ENCODE measurements at places on chromosomes 5 and 9.

GRCh38 chr5:58582803-58583491, at the start of gene RAB3C:
Gene RAB3C (plus strand): TSS chr5:58583075. CDS start chr5:58583209, 134 bp downstream.
- peak; percentile 86 for DNase-seq

DNA sequence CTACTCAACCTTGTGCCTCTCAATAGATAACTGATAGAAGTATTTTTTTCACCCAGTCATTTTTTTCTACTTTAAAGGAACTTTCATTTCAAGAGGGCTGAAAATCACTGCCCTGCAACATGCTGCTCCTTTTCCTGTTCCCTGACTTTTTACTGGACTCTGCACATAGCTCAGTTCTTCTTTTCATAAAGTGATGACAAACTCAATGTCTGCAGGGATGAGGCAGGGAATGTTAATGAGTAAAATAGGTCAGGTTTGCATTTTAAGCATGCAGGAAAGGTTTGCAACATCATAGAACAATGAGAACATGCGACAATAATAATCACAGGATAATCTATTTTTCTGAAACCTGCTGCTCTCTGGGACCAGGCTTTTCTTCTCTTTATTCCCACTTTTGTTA, 172.2 kb upstream of the SGCD start:
- no peak for DNase-seq

GRCh38 chr9:76558465-76558864, 99.5 kb downstream of the GCNT1 start:
- no peak for DNase-seq

DNA sequence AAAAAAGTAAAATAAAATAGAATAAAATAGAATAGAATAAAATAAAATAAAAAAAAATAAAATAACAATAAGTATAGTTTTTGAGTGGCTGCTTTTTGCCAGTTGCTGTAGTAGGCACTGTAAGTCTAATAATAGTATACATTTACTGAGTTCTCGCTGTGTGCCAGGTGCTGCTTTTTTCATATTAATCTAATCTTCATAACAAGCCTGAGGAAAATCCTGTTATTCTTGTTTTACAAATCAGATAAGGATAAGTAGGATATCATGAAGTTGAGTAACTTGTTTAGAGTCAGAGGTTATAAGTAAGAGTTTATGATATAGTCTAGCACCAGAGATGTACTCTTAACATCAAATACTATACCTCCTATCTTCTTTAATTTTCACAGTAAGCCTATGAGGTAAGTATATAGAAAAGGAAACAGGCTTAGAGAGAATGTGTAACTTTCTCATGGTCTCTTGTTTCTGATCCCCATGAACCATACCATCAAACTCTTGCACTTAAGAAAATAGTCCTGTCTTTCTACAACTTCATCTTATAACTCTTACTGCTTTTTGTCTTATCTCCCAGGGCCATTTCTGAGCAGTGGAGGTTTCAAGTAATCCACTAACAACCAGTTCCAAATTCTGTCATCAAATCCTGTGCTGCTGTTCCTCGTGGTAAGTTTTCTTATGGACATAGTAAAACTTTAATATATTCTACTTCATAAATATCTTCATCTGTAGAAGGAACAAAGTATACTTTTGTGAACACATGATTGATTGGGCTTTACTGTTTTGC, 18.7 kb downstream of the RMI1 start:
- no peak for DNase-seq

DNA sequence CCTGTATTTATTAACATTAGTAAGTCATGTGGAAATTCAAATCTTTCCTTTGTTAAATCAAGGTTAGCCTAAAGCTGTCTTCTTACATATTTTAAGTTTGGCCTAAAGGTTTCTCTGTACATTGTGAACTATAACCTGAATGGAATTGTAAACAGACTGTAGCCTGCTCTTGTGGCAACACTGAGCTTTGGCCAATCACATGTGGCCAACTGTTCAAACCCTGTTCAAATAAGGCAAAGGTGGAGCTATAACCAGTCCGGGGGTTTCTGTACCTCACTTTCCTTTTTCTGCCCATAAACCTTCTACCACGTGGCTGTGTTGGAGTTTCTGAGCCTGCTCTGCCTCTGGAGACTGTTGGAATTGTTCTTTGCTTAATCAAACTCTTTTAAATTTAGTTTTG, 3.3 kb upstream of the HAPLN1 start:
- no peak for DNase-seq

DNA sequence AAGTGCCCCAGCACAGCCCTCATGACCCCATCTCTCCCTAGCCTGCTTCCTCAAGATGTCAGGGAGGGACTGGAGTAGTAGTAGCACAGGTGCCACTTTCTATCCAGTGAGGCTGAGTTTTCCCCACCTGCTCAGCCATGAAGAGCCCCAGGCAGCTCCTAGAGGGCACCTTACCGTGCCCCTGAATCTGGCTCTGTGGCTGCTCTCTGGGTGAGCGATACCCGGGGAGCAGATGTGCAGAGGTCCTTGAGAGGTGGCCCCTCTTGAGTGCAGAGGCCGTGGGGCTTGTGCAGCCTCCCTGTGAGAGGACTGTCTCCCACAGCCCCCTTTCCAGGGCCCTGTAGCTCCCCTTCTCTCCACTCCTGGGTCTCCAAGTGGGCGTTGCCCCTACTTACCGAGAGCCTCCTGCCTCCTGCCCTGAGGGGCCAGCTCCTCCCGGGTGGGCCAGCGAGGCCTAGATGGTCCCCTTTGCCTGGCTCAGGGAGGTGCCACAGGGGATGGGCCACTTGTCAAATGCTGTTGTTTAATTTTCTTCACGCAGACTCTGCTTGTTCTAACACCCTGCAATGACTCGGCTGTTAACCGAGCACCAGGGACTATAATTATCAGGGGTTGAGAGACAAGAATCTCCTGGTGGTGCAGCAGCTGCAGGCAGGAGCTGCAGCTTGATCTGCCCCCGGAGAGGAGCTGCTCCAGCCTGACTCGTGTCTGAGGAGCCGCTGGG, 29.6 kb upstream of the PITX1 start:
- DNase-seq: no peak

- no peak for DNase-seq
These were observed 493.1 kb upstream of the DMAC1 start for GRCh38 chr9:8292657-8293056.
